ENCODE measurements at places on chromosomes 7 and 10. TPM values are rescaled to one million over a fixed set of nuclear protein-coding genes. Genes with fewer than 3 reads are reported as not detected.
A peak's percentile ranks its signal among the peaks of the same experiment; 100 is the strongest.

DNA sequence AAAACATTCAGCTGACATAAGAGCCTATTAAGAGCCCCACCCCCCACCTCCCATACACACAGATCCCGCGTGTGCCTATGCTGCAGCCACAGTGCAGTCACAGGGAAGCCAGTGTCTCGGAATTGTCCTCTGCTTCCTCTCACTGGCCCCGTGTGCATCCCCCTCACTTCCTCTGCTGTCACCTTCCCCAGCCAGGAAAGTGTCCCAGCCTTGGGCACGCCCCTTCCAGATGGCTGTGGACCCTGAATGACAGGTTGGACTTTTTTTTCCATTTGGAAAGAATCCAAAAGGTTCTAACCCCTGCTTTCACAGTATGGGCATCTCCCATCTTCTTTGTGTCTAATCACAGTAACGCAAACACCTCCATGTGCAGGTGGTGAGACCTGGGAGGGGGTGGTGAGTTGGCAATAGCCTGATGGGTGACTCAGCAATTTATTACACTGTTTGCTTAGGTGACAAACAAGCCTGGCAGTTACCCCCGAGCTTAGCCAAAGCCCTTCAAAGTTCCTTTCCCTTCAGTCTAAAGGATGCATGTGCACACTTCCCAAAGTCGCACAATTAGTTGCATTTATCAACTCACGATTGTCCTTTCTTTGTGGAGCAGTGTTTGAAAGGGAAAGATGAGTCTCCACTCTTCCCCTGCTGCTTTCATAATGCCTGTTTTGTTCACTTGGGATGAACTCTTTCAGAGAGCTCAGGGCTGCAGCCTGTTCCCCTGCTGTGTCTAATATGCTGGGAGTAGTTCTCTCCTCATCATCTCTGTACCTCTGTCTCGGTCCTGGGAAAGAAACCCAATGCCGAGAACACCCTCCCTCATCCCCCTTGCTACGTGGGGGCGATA lies 67.5 kb upstream of the EFCAB10 start:
- peak; percentile 49 for DNase-seq
- no peaks in the 10 kb centered on the region for H3K36me3 ChIP-seq
- H3K4me3 ChIP-seq, result no peak overlapping the region
- H3K27me3 ChIP-seq, result no peaks in the 10 kb centered on the region

DNA sequence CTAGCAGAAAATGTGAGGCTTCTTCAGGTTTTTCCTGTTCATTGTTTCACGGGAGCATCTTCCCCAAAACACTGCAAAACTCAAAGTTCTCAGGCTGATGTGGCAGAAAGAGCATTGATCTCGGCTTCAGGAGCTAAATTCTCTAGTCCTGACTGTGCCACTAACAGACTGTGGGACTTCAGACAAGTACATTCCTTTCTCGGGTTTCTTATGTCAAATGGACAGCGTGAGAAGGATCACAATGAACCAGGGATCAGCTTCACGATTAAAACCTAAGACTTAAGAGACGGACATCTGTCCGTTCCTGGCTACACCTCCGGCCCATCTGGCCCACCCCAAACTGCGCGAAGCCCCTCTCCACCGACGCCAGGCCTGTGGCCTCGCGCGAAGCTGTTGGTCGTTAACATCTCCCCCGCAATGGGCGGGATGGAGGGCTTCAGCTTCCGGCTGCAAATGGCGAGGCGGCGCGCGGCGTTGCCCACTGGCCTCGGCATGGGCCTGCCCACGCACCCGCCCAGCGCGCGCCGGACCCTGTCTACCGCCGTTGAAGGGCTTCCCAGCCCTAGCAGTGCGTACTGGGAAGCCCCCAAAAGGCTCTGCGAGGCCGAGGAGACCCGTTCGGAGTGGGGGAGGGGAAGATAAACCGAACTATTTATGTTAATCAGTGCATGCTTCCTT lies 549 bp upstream of the DDX50 start:
- peaks cover 12% of the 10 kb centered on the region for H3K4me1 ChIP-seq
- no peaks in the 10 kb centered on the region for H3K27me3 ChIP-seq
- H3K36me3 ChIP-seq, result no peaks in the 10 kb centered on the region

DNA sequence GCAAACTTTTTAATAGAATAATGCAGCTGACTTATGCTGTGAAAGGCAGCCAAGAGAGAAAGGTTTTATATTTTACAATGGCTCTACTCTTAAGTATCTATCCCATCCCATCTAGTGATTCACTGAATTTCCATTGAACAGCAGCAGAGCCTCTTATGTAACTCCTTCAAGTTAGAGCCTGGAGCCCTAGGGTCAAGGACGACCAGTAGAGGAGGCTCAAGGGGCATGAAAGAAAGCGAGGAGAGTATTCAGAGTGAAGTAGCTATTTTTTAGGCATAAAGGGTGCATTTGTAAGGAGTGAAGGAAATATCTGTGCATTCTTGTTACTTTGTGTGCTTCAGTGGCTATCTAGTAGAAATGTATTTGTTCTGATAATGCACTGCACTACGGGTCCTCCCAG lies 180.2 kb upstream of the TPK1 start:
- no peaks in the 10 kb centered on the region for H3K27me3 ChIP-seq
- no peaks in the 10 kb centered on the region for H3K4me1 ChIP-seq
- peak; percentile 24 for DNase-seq
- H3K27ac ChIP-seq, result no peak overlapping the region
- no peaks in the 10 kb centered on the region for H3K36me3 ChIP-seq

GRCh38 chr7:73895626-73896025 lies 34.7 kb downstream of the TMEM270 start:
- no peaks in the 10 kb centered on the region for H3K27me3 ChIP-seq
- no peaks in the 10 kb centered on the region for H3K4me1 ChIP-seq
- no peak for DNase-seq
- no peaks in the 10 kb centered on the region for H3K36me3 ChIP-seq

- no peak overlapping the region for H3K27ac ChIP-seq
- no peaks in the 10 kb centered on the region for H3K27me3 ChIP-seq
- no peak for DNase-seq
- H3K4me1 ChIP-seq, result no peaks in the 10 kb centered on the region
- H3K36me3 ChIP-seq, result no peaks in the 10 kb centered on the region
Measured at GRCh38 chr7:18004372-18004771, 23.3 kb downstream of the PRPS1L1 start.

The SPDYE2 gene
- total RNA-seq, result not detected

Measured in Caco-2 (cell line).